ENCODE measurements at places on chromosomes 5 and 9.

DNA sequence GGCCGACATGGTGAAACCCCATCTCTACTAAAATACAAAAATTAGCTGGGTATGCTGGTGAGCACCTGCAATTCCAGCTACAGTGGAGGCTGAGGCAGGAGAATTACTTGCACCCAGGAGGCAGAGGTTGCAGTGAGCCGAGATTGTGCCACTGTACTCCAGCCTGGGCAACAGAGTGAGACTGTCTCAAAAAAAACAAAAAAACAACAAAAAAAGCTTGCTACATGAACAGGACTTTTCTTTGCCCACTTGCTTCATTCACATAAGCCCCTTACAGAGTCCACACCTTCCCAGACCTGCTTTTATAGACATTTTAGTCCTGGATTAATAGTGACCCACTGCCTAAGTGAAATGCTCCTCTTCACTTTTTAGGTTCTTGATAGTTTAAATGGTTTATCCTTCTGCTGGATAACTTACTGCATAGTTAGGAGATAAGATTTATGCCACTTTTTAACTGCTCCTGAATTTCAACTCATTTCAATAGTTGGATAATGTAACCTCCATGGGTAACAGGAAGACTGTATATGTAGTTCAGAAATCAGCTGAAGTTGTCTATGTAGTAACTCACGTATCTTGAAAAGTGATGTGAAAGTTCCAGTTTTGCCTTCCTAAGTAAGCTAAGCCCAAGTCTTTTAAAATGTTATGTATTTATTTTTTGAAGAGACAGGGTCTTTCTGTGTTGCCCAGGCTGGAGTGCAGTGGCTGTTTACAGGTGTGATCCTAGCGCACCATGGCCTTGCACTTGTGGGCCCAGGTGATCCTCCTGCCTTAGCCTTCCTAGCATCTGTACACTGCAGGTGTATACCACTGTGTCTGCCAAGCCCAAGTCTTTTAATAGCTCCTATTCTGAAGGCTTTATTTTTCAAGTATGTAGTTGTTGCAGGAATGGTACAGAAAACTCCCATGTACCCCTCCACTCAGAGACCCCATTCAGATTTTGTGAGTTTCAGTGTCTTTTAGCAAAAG, 19.7 kb downstream of the SUB1 start:
- DNase-seq = no peak

GRCh38 chr9:134349936-134350335, 23.7 kb downstream of the RXRA start:
- no peak for DNase-seq

DNA sequence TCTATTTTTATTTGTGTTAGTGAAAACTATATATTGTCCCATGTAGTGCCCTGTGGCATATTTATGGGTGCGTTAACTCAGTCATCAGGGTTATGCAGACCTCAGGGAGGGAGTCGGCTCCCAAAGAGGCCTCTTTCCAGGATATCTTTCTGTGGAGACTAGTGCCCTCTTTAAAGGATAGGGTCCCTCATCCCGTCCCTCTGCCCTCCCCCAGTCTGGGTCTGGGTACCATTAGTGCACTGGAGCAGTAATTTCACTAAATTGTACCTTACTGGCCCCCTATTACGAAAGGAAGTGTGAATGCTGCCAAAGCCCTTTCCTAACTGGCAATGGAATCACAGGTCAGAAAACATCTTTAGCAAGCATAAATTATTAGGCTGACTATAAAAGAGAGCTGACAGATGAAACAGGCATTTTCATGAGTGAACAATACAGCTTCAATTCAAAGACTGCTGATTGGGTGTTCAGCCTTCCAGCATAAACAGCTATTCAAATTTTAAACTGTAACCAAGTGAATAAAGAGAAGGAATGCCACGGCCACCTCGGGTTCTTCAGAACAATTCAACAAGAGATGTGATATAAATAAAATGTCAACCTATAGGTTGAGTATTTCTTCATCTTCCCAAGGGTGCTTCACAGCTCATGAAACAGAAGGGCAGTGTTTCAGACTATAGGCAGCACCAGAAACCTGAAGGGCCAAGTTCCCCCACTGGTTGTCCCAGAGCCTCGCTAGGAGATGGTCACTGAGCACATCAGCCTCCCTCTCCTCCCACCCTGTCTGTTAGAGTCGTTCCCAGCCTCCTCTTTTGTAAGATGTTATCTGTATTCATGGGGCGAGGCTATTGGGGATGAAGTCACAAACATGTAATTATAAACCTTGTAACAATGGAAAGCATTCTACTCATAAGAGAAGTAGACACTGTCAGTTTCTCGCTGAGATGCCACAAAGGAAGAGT, 318.7 kb downstream of the TMEM161B start:
- no peak for DNase-seq

DNA sequence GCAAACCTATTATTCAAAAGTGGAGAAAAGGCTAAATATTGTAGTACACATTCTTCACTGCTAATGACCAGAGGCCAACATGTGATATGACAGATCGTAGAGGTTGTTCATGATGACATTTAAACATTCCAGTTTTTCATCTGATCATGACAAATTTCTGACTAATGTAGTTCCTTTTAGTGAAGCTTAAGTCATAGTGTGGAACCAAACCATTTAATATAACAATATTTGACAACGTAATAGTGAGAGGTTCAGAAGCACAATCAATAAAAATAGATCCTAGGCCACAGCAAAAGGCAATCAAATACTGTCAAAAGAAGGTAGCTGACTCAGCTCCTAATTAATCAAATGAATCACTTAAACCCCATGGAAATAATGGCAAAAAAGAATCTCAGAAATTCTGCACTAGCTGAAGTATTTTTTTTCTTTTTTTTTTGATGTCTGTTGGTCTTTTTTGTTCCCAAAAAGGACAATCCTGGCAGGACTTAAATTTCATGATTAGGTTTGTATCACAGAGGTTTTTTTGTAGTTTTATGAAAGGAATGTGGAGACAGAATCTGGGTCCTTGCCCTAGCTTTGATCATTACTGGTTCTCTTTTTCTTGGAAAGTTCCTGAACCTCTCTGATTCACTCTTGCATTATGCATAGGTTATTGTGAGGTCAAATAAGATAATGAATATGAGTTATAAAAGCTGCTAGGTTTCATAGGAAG, 795.0 kb downstream of the DTWD2 start:
- DNase-seq = no peak
